Fibroblast of skin of scalp (primary cell): ENCODE measurements at places on chromosomes 12 and 14.

DNA sequence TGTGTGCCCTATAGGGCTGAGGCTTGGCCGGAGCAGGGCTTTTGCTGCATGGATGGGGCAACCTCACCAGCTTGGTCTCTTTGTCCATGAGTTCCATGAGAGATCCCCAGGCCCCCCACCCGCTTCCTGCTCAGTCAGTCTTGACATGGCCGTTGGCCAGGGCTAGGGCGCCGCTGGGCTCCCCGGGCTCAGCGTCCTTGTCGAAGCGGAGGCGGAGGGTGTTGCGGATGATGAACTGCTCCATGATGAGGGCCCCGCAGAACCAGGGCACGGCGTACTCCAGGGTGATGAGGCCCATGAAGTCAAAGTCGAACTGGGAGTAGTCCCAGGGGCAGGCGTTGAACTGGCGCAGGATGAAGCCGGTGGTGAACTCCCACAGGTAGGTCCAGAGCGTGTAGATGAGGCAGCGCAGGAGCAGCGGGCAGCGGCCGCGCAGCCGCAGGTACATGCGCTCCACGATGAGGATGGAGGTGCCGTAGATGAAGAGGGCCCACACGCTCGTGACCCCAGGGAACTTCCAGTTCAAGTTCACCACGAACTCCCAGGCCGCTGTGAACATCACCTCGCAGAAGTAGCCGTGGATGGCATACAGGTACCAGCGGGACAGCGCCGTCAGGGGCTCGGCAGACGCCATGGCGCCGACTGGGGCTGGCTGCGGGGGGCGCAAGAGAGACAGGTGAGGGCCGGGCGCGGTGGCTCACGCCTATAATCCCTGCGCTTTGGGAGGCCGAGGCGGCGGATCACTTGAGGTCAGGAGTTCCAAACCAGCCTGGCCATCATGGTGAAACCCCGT is 15.0 kb downstream of the TMEM229B start:
- DNase-seq: no peak

DNA sequence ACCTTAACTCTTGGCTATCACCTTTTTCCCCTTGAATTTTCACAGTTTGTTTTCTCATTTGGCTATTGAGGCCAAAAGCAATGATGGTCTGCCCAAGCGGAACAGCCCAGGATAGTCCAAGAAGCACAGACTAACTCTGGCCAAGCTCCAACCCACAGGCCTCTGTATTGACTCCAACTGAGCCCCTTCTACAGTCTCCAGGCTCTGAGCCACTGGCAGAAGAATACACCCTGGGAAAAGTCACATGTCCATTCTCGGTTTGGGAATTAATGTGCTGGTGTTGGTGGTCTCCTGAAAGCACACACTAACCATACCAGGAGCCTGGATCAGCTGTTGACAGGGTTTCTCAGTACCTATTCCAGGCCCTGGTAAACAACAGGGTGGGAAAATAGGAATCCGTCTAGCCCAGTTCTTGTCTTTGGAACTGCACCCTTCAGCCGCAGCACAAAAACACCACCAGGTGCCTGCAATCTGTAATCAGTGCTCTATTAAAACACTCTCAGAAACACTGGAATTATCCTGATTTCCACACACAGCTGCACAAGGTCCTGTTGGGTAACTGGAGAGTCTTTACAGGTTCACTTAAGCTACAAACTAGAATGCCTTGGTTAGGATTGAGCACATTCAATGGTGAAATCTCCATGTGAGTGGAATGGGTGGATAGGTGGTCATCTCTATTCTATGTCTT is 63.6 kb downstream of the STXBP6 start:
- DNase-seq: no peak

- no peak for DNase-seq
These were observed 254.0 kb upstream of the SRRM4 start for GRCh38 chr12:118727196-118727978.

GRCh38 chr12:3958534-3958933 is 85.3 kb upstream of the PARP11 start:
- no peak for DNase-seq

GRCh38 chr14:65421201-65421981 is 8.9 kb downstream of the FUT8 start:
- DNase-seq: peak; percentile 80

DNA sequence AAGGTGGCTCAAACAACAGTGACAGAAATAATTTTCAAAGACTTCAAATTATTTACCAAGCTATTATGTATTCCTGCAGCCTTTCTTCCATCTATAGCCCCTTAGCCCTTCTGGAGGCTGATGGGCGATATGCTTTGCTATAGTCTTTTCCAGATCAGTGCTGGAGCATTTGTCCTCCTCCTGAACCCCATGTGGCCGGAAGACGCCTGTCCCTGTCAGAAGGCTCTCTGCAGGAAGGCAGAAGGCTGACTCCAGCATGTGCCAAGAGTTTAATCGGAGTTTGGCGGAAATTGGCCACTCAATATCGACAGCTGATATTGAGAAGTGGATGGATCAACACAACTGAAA is 49.3 kb upstream of the MAX start:
- DNase-seq: no peak

DNA sequence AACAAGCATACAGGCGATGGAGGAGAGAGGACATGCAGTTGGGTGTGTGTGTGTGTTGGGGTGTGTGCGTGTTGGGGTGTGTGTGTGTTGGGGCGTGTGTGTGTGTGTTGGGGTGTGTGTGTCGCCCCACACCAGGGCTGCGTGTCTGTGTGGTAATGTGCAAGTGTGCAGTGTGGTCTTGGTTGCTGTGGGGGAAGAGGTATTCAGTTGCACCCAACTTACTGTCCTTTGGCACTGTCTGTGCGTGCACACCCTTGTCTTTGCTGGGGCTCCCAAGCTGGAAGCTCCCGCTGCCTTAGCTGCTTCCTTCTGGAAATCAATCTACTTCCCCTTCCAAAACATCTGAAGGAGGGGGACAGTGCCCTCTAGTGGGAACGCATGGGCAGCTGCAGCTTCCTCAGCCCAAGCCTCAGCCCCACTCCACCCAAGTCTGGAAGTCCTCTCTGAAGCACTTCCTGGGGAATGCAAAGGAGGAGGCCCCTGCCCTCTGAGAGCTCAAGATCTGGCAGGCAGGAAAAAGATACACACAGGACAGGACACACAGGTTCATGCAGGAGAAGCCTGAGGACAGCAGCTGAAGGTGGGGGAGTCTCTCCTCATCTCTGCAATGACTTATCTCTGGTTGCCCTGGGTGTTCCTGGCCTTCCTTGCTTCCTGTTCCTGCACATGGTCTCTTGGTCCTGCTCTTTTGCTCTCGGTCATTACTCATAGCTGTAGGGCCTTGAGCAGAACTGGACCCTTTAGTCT is 13.1 kb downstream of the ASIC1 start:
- DNase-seq: peak; percentile 84

- DNase-seq: no peak
These were observed 5.2 kb upstream of the SLC8B1 start for GRCh38 chr12:113340061-113340460.

DNA sequence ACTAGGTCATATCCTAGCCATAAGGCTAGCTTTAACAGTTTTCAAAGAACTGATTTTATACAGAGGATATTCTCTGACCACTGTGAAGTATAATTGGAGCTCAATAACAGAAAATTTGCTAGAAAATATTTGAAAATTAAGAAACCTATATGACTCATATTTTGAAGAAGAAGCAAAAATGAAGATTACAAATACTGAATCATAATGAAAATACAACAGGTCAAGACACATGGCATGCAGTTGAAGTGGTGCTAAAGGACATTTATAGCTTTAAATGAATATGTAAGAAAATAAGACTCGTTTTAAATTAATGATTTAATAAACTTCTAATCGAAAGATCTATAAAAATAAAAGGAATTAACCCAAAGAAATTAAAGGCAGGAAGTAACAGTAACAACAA is 1234.6 kb downstream of the SLC16A7 start:
- no peak for DNase-seq

DNA sequence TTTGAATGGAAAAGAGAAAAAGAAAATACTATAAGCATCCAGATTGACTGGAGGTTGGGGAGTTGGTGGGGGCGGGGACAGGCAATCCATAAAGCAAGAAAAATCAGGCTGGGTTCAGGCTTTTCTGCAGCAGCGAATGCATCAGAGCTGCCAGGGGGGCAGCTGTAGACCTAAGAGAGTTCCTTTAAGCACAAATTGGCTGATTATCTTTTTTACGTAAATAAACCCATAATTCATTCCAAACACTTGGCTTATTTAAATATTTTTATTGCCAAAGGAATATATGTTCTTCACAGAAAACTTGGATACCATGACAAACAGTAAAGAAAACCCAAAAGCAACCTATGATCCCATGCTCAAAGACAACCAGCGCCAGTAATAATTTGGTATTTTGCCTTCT is 10.2 kb downstream of the BDKRB2 start:
- no peak for DNase-seq

DNA sequence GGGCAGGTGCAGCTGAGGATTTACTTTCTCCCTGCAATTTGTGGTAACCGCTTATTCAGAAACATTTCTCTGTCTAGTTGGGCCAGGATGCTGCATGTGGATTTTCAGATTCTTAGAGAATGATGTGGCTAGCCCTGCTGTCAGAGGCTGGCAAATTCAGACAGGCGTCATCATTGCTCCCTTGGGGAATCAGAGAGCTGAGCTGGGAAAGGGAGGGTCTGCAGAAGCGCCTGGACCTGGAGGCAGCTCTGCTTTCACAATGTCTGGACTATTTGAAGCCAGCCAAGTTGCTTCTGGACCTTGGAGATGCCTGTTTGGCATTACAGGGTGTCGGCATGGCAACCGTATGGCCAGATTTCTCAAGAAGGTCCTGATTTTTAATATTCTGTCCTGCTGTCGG is 3.4 kb downstream of the GALNT16 start:
- peak; percentile 98 for DNase-seq

DNA sequence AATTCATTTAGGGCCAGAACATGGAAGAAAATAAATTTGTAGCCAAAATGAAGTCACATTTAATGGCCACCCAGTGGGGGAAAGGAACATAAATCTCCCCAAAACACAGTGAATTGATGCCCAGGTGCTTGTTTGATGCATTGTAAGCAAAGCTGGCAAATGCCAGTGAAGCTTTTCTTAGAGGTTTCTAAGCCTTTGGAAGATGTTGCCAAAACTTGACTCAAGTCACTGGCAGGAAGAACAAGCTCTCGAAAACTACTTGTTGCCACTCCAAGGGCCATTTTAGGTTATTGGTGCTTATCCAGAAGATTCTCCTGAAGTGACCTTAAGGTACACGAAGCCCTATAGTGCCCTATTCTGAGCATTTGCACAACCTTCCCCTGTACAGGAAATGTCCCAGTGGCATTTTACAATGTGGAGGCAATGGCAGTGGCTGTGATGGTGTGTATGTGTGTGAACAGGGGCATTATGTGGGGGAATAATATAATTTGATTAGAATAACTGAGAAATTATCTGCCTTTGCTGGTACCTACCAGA is 89.5 kb upstream of the NOVA1 start:
- DNase-seq: no peak

DNA sequence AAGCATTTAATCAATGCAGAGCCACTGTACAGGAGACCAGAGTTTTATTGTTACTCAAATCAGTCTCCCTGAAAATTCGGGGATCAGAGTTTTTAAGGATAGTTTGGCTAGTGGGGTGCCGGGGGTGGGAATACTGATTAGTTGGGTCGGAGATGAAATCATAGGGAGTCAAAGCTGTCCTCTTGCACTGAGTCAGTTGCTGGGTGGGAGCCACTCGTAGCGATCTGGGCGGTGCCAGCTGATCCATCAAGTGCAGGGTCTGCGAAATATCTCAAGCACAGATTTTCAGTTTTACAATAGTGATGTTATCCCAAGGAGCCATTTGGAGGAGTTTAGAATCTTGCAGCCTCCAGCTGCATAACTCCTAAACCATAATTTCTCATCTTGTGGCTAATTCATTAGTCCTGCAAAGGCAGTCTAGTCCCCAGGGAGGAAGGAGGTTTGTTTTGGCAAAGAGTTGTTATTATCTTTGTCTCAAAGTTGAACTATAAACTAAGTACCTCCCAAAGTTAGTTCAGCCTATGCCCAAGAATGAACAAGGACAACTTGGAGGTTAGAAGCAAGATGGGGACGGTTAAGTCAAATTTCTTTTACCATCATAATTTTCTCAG is 169.4 kb upstream of the PLEKHG7 start:
- peak; percentile 65 for DNase-seq

DNA sequence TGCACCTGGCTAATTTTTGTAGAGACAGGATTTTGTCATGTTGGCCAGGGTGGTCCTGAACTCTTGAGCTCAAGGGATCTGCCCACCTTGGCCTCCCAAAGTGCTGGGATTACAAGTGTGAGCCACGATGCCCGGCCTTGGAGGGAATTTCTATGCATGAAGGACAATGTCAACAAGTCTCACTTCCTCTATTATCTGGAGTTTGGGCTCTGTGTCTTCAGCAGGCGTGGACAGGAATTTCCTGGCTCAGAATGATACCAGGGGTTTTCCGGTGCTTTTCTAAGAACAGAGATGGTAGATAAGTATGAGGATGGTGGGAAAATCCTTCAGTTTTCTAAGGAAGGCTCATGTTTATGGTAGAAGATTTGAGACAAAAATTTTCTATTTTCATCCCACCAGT is 75.0 kb upstream of the CCDC60 start:
- no peak for DNase-seq

GRCh38 chr14:38202444-38203191 is 5.1 kb upstream of the SSTR1 start:
- no peak for DNase-seq

DNA sequence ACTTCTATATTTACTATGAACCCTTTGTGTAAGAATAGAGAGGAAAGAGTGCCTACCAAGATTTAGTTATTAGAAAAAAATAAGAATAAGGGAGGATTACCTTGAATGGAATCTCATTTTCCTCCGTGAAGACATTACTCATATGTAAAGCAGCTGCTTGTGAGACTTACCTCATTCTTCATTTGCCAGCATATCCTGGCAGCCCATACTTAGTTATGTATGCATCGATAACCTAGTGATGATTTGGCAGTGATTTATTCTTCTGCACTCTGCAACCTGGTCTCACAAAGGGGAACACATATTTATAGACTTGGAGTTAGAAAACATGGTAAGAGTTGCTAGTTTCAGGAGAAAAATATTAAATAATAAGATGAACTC is 56.8 kb downstream of the LRFN5 start:
- DNase-seq: peak; percentile 27

DNA sequence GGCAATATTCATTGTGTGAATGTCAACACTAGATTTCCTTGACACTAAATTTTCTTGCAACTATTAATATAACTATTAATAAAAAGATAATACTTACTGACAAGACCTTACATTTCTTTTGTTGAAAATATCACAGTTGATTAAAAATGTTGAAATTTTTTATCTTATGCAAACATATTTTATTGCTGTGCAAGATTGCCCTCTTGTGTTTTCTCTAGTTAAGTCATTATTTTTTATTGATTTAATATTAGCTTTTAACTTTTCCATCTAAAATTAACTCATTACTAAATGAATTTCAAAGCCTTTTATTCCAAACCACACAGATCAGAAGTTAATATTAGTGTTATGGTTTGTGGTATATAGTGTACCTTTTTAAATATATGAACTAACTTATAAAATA is 11.7 kb upstream of the NAA30 start:
- no peak for DNase-seq

- no peak for DNase-seq
These were observed 25.4 kb downstream of the IL31 start for GRCh38 chr12:122148657-122149056.
